ENCODE measurements at places on chromosomes 12 and 14.

DNA sequence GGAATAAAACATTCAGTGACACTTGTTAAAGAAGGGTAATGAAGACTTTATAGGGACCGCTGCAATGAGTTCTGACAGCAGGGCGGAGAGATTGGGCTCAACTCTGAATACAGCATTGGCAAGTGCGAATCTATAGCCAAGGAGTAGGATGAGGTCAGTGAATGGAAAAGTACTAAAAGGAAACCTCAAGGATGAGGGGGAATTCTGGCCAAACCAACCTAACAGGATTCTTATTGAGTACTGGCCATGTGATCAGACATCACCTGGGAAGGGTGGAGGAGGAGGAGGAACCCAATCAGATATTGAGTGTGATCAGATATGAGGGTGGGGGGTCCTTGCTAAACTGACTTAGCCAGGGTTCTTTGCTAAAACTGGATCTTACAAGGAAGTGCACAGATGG lies 31.0 kb downstream of the DRAM1 start:
- no peak for DNase-seq

- DNase-seq: no peak
Observed at GRCh38 chr12:132695431-132695830, 8.0 kb downstream of the PXMP2 start.

DNA sequence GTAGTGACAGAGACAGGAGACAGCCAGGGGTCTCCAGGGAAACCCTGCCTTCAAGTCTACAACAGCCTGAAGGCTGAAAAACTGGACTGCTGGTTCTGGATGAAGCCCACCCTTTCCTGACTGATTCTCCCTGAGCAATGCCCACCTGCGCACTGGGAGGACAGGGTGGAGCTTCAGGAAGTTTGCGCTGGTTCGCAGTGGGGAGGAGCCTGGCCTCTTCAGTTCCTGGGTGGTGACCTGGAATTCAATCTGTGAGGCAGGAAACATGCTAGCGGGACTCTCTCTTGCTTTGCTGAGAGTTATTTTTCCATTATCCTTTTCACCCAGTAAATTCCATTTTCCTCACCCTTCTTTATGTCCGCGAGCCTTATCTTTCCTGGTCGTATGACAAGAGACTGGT lies 600.8 kb downstream of the TRHDE start:
- DNase-seq: no peak

- DNase-seq: no peak
Observed at GRCh38 chr14:104315169-104315568, 176.8 kb downstream of the KIF26A start.

- no peak for DNase-seq
Observed at GRCh38 chr14:95248432-95248831, 71.3 kb downstream of the CLMN start.

- DNase-seq: no peak
Observed at GRCh38 chr14:77364146-77364545, 12.7 kb downstream of the TMED8 start.

GRCh38 chr14:93114713-93115068 lies 1.0 kb downstream of the ITPK1 start:
- DNase-seq: no peak

- DNase-seq: no peak
Observed at GRCh38 chr12:124045671-124046455, 72.8 kb downstream of the ZNF664 start.

DNA sequence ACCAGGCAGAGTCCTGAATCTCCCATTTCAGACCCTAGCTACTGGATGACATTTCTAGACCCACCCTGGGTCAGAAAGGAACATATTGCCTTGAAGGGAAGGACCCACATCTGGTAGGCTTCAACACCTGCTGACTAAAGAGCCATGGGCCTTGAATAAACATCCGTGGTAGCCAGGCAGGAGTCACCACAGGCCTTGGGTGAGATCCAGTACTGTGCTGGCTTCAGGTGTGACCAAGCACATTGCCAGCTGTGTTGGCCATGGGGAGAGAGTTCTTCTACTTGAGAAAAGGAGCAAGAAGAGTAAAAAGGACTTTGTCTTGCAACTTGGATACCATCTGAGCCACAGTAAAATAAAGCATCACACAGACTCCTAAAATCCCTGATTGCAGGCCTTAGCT lies 332.6 kb downstream of the SLC16A7 start:
- DNase-seq: no peak

GRCh38 chr12:28415755-28416154 lies 225.5 kb downstream of the CCDC91 start:
- no peak for DNase-seq

- no peak for DNase-seq
Observed at GRCh38 chr14:57136669-57137328, 131.9 kb downstream of the EXOC5 start.

DNA sequence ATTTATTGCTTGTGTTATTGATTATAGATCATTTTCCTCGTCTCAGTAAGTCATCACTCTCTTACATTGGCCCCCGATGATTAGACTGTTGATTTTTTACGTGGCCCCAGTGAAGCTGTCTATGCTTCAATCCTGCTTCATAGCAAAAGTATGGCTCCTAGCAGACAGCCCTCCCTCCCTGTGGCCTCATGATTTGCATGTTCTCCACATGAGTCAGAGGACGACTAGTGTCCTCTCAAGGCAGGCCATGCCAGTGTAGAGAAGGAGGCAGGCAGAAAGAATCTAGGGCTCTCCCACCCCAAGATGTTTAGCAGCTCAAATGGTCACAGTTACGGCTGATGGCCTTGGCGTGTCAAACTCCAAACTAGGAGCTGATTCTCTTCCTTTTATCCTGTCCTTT lies 59.6 kb downstream of the FIGNL2 start:
- DNase-seq: no peak

- DNase-seq: peak; percentile 86
Observed at GRCh38 chr12:55073043-55074022, 52.9 kb upstream of the OR9K2 start.

GRCh38 chr14:24713404-24713803 lies 79.4 kb upstream of the GZMB start:
- DNase-seq: no peak

GRCh38 chr14:54447231-54447692 lies 6.1 kb upstream of the CNIH1 start:
- DNase-seq: no peak

DNA sequence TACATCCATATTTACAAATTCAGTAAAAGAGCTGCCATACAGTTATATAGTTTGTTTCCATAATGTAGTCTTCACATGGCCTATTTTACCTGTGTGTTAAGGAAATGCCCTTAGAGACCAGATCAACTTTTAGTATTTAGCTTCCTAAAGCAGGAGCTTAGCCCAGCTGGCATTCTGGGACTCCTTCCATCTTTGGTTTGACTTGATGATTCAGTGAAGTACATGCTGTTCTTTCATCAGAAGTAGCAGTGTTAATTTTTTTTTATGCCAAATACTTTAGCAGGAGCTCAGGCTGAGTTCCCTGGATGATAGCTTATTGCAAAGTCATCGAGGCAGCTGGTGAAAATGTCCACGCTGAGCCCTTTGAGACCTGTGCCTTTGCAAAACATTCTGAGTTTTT lies 101.0 kb downstream of the FOXG1 start:
- DNase-seq: no peak

GRCh38 chr12:55250944-55251343 lies 6.5 kb downstream of the OR6C74 start:
- no peak for DNase-seq

DNA sequence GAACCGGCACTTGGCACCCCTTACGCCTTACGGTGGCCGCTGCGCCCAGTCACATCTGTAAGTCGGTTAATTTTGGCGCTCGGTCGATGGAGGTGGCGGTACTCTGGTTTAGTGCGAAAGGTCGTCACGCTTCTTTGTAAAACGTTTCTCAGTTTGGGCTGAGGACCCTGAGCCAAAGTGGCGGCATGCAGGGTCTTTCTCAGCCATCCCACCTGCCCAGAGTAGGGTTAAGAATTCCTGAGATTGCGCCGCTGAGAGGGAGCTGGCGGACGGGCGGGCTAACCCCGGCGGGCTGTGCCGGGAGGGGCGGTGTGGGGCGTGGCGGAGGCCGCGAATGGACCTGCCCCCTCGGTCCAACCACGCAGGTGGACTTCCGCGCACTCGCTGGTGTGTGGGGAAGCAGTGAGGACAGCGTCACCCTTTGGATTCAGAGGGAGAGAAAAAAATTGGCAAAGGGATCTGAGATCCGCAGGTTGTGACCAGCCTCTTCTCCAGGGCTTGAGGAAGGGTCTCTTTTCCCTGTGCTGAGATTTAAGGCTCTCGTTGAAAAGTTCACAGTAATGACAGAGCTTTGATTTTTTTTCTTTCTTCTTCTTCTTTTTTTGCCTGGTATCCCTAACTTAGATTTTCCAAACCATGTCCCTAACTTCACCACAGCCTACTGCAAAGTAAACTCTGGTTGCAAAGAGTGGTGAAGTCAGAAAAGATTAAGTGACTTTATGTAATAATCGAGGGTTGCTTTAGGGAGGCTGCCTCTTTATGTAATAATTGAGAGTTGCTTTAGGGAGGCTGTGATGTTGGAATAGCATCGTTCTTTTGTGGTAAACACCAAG lies 602 bp upstream of the FBXO33 start:
- DNase-seq: peak; percentile 77

DNA sequence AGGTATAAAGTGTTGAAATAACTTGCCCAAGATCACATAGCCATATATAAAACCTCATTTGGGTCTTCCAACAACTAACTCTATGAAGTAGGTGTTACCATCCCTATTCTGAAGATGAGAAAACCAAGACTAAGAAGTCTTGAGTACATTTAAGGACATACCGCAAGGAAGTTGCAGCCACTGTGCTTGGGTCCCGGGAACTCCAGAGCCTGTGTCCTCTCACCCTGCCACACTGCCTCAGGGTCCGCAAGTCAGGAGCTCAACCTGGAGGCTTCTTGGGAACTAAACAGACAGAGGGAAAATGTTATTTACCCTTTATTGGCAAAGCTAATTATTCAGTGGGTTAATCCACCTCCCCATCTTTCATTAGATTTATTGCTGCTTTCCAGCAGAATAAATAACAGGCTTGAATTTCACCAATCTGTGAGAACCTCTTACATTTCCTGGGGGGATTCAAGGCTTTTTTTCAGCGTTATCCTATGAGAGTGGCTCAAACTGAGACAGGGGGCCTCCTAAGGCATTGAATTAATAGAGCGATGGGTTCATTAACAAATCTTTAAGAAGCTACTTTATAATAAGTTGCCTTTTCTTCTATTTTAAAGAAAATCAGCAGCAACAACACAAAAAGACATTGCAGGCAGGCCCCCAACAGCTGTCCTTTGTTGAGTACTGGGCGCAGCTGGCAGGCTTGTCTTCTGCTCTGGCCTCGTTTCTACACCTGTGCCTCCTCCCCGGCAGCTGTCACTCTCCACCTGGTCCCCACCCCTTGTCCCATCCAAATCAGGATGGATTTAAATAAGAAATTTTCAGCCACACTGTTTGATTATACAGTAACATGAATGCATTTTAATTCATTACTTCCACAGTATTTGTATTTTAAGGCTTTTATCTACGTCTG lies 25.3 kb downstream of the PHLDA1 start:
- DNase-seq: no peak

DNA sequence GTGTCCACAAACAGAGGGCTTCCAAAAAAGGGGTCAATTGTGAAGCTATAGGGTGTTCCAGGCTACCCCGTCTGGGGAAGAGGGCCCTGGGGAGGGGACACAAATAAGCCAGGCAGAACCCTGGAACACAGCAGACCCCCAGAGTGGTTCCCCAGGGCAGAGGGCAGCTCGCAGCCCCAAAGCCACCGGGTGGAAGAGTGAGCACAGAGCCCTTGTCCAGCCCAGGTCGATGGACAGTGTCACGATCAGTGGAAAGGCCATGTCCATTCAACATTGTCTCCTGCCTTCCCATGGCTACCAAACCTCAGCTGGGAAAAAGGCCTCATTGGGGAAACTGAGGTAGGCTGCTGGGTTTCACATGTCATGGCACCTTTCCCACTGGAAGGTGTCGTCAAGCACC lies 131.4 kb downstream of the DICER1 start:
- DNase-seq: no peak

DNA sequence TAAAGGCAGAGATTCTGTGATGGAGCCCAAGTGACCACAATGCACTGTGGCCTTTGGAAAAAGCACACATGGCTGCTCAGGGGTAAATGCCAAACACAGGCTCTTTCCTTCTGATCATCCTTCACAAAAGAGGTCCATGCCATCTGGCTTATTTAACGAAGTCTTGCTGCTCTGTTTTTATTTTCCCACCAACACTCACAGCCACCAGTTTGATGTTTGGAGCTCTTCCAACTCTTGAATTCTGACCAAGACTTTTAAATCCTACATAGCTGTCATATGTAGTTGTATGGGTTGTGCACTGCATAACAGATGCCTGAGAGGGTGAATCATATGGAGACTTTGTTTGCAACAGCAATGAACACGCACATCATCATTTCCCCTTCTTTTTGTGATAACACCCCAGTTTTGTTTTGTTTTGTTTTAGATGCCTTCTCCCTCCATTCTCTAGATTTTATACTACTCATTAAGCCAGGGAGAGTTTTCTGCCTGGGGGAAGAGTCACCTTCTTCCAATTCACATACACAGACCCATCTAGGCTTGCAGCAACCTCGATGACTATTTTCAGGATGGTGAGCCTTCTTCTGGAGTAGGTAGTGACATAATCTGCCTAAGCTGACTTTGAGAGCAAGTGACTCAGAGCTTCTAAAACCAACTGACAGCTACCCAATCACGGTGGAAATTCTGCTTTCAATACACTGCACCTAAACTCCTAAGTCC lies 145.2 kb upstream of the WSCD2 start:
- DNase-seq: no peak

DNA sequence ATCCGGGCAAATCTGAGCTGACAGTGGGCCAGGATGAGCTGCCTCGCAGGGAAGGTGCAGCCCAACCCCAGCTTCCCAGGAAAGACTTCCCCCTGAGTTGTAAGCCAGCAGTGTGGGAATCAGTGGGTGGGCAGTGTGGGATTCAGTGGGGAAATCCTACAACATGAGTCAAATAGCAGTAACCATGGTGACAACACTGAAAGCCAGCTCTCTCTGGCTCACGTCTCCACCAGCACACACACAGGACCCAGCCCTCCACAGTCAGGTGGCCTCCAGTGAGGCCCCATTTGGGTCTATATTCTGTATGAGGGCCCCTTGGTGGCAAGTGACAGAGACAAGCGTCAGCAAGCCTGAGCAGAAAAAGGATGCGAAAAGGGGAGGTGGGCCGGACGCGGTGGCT lies 6.0 kb upstream of the LGALS3 start:
- DNase-seq: no peak

DNA sequence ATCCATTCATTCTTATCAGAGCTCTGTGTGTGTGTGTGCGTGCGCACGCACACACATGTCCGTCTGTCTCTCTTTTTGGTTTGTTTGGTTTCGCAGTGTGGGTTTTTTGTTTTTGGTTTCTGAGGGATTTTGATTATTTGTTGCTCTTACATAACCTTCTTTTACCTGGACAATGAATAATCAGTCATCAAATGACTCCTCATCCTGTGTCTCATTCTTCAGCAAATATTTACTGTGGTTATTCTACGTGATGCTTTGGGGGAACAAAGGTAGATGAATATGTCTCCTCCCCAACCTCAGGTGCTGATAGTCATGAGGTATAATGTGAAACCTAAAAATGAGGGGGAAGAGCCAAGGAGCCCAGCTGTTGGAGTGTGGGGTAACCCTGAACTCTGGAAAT lies 92.4 kb downstream of the SAMD4A start:
- no peak for DNase-seq

Data from activated CD4-positive, alpha-beta T cell treated with anti-CD3 and anti-CD28 coated beads, Interleukin-2, amount 10 ng/mL, durations not matched to agents 7 days and 5 days (primary cell).